Activated naive CD4-positive, alpha-beta T cell (primary cell): ENCODE measurements at places on chromosomes 7 and 10.

DNA sequence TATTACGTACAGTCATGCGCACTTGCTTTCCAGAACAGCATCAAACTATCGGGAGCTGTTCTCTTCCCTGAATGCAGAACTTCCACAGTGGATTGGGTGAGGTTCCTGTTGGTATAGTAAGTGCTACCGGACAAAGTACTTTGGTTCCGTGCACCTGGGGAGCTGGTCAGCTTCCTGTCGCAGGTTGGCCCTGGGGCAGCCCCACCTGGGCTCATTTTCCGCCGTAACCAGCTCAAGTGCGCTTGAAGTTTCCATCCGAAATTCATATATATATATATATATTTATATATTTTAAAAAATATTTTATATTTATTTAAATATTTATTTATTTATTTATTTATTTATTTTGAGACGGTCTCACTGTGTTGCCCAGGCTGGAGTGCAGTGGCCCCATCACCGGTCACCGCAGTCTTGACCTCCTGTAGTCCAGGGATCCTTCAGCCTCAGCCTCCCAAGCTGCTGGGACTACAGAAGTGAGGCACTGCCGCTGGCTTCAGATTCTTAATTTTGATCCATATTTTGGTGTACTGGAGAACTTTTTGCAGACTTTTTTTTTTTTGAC lies 6.5 kb downstream of the SCART1 start:
- DNase-seq = no peak

- DNase-seq = no peak
These were observed 64.3 kb upstream of the TMEM106B start for GRCh38 chr7:12146813-12147212.

- no peak for DNase-seq
These were observed 83.6 kb downstream of the RNF216 start for GRCh38 chr7:5697754-5698424.

DNA sequence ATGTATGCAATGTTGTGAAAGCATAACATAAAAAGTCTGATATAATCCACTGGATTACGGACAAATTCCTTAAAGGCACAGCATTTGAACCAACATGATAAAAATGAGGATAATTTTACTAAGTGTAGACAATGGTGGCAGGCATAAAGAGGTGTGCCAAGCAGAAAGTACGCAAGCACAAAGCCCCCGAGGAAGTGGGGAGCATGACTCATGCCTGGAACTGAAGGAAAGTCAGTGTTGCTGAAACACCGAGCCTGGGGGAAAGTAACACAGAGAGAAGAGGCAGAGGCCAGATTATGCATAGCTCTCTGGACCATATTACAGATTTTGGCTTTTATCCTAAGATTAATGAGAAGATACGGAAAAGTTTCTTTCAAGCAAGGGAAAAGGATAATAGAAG lies 490.0 kb upstream of the PHF14 start:
- DNase-seq = no peak

DNA sequence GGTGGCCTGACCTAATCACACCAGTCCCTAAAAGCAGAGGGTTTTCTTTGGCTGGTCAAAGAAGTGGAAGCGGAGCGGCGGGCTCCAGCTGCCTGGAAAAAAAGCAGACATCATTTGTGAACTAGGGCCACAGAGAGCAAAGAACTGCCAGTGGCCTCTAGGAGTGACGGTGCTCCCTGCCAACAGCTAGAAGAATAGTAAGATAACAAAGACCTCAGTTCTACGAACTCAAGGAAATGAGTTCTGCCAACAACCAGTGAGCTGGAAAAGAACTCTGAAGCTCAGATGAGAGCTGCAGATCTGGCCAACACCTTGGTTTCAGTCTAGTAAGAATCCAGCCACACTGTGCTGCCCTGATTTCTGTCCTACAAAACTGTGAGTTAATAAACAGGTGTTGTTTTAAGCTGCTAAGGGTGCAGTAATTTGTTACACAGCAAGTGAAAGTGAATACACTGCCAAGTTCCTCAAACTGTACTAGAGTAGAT lies 178.0 kb downstream of the SRPK2 start:
- no peak for DNase-seq

GRCh38 chr7:2037808-2038522 lies 194.8 kb downstream of the MAD1L1 start:
- DNase-seq = no peak

DNA sequence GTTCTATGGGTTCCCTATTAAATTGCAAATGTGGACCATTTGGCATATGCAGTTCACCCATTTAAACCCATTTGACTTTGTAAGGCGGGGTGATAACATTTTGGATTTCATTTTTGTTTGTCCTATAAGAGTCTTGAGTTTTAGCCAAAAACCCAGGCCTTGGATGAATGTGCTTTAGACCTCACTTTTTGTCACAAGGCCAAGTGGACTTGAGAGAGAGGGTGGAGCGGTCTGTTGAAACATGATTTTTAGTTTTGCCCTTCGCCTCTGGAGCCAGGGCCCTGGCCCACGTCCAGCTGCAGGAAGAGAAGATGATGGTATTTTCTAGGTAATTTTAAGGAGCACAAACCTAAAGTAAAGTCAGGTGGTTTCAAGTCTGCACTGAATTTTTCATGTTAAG lies 260.1 kb downstream of the SLC25A13 start:
- DNase-seq = no peak

- DNase-seq = peak; percentile 45
These were observed 29.7 kb downstream of the TRIM8 start for GRCh38 chr10:102673819-102674511.

GRCh38 chr7:8133188-8133848 lies 128.6 kb downstream of the ICA1 start:
- DNase-seq = no peak

GRCh38 chr7:101077303-101078086 lies 7.8 kb upstream of the TRIM56 start:
- DNase-seq = peak; percentile 71

- no peak for DNase-seq
These were observed 43.3 kb upstream of the ADGRA1 start for GRCh38 chr10:133044401-133044811.

- no peak for DNase-seq
These were observed 206.1 kb downstream of the RAMP3 start for GRCh38 chr7:45363669-45364068.

DNA sequence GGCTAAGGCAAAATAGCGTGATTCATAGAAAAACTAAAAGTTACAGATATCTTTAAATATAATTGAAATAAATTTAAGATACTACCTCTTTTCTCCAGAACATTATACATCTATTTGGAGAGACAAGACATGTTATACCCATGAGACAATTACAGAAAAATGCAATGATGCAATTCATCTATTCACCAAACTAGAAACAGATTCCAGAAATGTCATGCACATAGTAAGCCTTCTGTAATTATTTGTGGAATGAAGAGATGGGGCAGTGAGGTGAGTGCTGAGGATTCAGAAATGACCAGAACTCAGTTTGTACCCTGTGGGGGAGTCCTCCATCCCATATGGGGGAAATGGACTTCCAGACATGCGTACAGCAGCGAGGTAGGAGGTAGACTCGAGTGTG lies 99.4 kb downstream of the MKX start:
- DNase-seq = no peak

- DNase-seq = no peak
These were observed 193.5 kb upstream of the PITRM1 start for GRCh38 chr10:3366043-3366442.

DNA sequence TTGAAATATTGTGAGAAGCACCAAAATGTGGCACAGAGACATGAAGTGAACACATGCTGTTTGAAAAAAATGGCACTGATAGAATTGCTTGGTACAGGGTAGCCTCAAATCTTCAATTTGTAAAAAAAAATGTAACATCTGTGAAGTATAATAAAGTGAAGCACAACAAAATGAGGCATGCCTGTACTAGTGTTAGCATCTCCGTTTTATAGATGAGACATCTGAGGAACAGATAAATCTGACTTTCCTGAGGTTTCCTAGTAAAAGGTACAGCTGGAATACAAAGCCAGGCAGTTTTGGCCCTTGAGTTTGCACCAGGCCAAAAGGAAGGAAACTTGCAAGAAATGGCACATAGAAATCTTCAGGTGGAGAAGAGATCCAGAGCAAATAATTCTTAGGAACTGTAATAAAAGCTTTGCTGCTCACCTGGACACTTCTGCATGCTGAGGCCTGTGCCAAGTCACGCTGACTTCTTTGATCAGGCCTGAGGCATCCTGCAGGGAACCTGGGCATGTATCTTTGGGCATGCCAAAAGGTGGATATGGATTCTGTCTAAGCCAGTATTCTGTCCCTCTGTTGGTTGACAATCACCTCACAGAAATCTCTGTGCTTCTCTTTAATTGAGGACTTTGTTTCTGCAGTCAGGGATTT lies 251.5 kb upstream of the PLPP4 start:
- no peak for DNase-seq

GRCh38 chr10:119423510-119424257 lies 118.8 kb downstream of the RGS10 start:
- DNase-seq = no peak

DNA sequence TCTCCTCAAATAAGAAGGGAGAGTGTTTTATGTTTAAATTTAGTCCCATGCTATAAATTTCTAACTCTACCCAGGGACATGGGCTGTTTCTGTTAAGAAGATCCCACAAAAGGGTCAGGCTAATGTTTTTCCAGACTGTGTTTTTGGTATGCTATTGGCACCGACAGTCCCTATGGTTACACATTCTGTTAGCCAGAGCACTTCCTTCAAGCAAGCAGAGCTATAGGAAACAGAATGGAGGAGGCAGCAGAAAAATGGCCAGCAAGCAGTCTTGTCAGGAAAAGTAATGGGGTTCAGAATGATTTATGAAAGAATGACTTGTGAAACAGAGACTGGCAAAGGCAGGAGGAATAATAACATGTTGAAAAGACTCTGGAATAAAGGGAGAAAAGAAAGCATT lies 44.8 kb upstream of the PHYHIPL start:
- no peak for DNase-seq

DNA sequence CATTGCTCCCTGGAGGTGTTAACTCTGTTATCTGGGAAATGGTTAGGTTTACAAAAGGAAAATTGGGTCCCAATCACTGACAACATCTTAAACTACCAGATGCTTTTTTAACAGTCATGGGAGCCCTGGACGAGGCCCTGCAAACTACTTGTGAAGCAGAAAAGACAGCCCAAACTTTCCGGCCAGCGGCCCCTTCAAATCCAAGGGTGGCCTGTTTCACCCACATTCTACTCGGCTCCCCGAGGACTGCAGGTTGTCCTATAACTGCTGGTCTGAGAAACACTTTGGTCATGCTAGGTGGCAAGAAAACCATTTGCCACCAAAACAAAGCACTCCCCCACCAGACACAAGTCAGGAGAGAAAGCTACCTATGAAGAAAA lies 2.6 kb downstream of the TUBGCP2 start:
- no peak for DNase-seq

DNA sequence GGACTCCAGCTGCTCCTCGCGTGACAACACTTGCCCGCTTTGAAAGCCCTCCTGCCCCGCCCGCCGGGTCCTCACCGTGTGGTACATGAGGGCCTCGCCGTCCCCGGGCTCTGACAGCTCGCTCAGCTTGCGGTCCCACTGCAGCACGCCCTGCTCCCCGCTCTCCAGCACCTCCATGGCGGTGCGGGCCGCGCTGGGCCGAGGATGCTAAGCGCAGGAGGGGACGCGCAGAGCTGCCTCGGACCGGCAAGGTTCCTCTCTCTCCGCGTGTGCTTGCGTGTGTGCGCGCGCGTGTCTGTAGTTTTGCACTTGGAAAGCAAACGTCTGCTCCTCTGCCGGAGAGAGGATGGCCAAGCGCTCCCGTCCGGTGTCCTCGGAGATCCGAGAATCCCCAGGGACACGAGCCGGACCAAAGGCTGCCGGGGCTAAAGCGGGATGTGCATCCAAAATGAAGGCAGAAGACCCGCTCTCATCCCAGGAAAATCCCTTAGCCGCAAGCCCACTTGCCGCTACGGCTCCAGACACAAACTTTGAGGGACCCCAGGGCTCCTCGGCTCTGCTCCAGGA lies at the start of gene CREB3L2:
TSS of gene CREB3L2 (minus strand) at position 558 of the 567 bp plus-strand sequence. CDS start at position 177, 381 bp downstream.
- peak; percentile 41 for DNase-seq

DNA sequence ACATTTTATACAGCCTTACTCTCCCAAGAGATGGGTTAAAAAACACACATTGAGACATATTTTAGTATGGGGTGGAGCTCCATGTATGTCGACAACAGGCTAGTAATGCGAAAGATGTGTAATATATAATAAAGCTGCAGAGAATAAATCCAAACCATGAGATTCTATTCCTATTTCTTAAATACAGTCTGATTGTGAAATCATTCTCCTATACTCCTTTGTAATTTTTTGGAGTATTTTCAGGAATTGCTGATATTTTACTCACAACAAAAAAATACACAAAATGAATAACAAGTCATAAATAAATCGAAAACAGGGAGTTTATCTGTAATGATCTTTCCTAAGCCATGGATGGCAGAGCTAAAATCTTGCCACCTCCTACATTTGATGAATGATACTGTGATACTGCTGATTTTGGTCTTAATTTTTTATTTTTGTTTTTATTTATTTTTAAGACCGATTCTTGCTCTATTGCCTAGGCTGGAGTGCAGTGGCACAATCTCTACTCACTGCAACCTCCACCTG lies 173.5 kb upstream of the KLF6 start:
- DNase-seq = no peak
